ENCODE measurements at places on chromosomes 3 and 15. TPM values are rescaled to one million over a fixed set of nuclear protein-coding genes. Genes with fewer than 3 reads are reported as not detected.

The NDN gene
- 0.31 TPM for total RNA-seq

The TM6SF1 gene
- total RNA-seq, result not detected

The C2CD4A gene
- not detected for total RNA-seq

The UQCRC1 gene
- 490 TPM for total RNA-seq

The GCNT3 gene
- total RNA-seq, result not detected

The TM4SF18 gene
- not detected for total RNA-seq

The UBAP1L gene
- 2.3 TPM for total RNA-seq

The GHRL gene
- 0.38 TPM for total RNA-seq

The SNTN gene
- not detected for total RNA-seq

The WDR49 gene
- 1.1 TPM for total RNA-seq

The RARB gene
- 8.2 TPM for total RNA-seq

The ARRDC4 gene
- total RNA-seq, result 19.7 TPM

The FBXO40 gene
- total RNA-seq, result not detected

The CLEC3B gene
- total RNA-seq, result 0.40 TPM

The COX17 gene
- total RNA-seq, result 11.3 TPM

The FURIN gene
- total RNA-seq, result 49.6 TPM

Data from mammary epithelial cell (primary cell).